ENCODE measurements at places on chromosomes 2 and 18.

DNA sequence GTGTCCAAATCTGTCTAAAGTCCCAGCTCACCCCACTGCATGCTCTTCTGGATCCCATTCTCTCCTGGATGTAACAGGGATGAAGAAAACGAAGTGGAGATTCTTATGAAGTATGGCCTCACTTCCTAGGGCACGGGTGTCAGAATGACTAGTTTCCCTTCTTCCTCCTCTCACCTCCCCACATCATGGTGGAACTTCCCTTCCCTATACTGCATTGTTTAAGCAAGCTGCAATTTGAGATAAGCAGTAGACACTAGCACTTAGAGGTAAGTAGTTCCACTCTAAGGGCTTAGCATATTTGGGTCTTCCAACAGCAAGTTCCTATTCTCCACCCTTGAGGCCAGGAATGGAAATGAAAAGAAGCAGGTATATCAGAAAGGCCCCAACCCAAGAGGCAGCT is 29.7 kb downstream of the SLC4A5 start:
- DNase-seq = no peak

DNA sequence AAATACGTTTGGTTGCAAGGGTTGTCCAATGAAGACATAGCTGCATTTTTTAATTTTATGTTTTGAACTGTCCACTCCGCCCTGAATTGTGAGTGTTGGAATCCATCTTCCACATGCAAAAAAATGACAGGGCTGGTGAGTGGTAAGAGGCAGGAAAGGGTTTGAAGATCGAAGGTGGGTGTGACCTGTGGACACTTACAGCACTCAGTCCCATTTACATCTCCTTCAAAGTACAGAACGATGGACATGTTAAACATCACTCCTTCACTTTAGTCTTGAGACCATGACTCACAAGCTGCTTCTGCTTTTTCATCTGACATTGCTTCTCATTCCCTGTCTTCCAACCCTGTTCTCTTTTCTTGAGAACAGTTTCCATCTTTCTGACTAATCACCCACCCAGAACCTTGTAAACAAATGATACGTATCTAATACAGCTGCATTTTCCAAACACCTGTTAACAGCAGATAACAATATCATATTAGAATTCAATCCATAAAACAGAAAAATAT is 179.3 kb downstream of the ZNF516 start:
- no peak for DNase-seq

- no peak for DNase-seq
Measured at GRCh38 chr2:27707462-27708256, 44.0 kb downstream of the SLC4A1AP start.

DNA sequence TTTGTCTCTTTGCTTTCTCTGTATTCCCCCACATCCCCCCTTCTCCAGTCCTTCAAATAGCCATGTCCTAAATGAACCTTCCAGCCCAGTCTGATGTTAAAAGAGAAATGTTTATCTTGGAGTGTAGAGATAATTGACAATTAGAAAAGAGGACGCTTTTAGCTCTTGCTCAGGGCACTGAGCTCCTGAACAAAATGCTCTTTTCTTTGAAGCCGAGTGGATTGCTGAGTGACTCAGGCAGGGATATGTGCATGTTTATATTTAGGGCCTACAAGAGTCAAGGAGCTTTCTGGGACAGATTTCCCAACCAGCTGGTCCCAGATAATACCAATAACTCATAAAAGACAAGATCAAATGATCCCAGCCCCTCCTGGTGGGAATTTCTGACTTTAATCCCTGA is 88.0 kb upstream of the SETBP1 start:
- DNase-seq = peak; percentile 27

DNA sequence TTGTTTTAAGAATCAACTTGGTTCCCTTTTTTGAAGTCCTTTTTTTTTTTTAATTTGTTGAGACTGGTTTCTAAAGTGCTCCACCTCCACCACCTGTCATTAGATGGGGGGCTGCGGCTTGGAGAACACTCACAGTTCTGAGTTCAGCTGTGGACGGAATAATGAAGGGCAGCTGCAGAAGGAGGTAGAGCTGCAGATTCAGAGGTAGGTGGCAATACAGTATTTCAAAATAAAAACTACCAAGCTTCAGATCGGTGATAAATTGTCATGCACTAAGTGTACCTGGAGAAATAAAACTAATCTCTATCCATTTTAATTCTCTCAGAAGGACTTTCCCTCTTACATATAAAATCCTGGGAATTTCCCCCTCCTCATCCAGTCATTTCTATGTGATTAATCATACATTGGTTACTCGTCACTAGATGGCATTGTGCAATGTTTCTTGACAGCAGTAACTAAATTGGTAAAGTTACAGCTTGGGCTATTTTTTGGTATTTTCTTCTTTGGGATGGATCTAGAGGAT is 81.1 kb upstream of the SLC39A10 start:
- no peak for DNase-seq

- no peak for DNase-seq
Measured at GRCh38 chr18:10240973-10241372, 213.5 kb upstream of the APCDD1 start.

- no peak for DNase-seq
Measured at GRCh38 chr18:45715212-45715780, 8.7 kb upstream of the SLC14A1 start.

DNA sequence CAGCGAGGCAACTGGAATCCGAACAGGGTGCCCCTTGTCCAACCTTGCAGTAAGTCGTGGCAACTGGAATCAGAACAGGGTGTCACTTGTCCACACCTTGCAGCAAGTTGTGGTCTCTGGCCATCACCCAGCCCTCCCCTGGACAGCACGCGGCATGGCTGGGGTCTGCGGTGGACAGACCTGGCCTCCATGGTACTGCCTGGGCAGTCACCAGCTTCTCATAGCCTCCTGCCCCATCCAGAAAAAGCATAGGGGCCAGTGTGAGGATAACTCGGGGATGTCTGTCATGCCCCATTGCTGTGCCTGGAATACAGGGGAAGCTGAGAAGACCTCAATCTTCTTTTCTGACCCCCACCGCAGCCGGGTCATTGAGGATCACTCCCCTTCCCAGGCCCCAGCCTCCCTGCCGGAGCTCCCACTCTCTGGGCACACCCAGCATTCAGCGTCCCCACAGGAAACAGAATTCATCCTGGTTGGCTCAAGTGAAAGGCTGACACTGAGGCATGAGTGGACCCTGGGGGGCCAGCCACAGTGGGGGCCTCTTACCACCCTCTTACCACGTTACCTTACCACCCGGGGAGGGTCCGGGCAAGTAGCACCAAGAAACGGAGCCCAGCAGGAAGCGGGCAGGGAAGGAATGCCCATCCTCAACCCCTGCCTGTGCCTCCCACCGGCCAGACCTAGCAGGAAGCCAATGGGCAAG is 68.0 kb upstream of the RAB6C start:
- no peak for DNase-seq

DNA sequence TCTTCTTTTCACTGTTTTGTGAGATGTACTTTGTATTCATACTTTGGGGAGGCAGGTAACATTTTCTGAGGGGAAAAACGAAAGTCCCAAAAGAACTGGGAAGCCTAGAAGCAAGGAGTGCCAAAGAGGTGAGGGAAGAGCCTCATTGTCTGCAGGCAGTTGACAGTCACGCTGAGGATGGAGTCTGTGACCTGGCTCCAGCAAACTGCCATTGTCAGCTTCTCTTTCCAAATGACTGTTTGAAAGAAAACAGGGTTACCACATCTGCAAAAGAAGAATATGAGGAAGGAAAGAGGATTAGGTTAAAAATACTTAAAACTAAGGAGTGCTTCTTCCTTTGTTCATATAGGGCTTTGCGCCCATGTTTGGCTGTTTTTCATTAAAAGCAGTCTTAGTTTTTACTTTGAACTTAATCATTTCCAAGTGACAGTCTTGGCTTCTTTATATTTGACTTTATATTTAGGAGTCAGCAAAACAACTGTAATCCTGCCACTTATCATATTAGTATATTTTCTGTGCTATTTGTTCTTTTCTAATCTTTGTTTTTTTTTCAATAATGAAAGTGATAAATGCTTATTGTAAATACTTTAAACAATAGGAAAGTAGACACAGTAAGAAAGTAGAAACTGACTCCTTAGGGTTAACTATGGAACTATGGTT is 35.0 kb downstream of the CERS6 start:
- DNase-seq = peak; percentile 12

DNA sequence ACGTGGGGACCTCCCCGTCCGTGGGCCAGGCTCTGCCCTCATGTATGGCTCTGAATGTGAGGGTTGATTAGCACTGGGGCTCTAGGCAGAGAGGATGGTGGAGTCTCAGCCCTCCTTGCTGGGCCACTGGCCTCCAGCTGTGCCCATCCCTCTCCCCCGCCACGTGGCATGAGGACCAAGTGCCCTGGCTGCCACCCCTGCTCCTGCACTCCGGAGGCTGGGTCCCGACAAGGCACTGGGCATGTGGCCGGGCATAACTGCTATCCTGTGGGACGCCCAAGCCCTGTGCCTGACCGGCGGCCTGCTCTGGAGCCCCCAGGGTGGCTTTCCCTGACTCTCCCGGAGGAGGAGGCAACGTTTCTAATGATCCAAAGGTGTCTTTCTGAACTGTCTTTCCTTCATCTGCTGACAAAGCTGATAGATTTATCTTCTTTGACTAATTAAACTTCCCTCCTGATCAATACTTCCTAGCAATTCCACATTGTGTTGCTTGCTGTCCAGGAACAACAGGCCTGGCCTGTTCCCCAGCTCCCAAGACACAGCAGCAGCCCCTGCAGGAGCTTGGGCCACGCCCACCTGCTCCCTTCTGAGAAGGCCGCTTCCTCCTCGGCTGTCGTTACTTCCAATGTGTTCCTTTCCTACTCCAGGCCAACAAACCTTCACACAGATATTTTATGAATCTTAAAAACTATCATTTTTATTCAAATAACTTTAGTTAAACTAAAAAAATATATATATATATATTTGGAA is 132.0 kb downstream of the SNTG2 start:
- peak; percentile 60 for DNase-seq

DNA sequence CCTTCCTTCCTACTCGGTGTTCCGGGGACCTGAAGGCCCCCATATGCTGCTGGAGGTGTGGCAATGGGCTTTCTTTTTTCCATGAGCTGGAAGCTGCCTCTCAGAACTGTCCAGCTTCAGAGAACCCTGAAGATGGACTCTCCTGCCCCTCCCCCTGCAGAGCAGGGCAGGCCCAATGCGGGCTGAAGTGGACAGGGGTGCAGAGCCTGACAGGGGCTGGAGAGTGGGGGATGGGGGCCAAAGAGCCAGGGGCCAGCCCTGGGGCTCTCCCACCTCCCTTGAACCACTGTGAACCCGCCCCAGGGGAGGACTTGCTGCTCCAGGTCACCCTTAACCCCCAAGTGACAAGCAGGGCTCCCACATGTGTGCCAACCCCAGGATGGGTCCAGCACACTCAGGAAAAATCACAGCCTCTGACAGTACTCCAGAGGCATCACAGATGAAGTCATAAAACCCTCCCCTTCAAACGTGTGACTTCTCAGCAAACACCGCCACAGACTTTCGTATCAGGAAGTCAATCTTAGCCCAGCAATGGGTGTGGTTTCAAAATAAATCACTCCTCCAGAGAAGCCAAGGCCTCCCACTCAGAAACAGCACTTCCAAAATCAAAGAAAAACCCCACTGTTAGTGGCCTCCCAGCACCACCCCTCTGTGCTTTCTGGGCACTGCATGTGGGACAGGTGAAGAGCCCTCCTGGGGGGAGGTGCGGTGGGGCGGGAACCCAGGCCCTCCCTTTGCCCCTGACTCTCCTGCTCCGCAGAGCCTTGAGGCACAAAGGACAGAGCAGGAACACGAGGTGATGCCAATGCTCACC is 135.8 kb downstream of the HDAC4 start:
- no peak for DNase-seq

DNA sequence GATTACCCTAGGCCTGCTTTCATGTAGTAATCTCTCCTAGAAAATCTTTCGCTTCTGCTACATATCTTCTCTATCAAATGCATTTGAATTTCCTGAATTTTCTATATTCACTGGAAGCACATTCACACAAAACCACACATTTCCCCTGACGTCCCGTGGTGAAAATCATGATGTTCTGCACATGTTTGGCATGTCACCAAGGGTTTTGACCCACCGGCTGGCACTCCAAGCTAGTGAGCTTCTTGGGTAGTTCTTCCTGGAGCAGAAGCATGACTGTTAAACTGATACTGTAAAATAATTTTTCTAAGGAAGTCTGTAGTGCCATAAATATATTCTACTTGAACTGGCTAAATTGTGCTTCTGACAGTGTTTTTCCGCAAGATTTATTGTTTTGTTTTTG is 510.1 kb upstream of the SLC8A1 start:
- DNase-seq = no peak

DNA sequence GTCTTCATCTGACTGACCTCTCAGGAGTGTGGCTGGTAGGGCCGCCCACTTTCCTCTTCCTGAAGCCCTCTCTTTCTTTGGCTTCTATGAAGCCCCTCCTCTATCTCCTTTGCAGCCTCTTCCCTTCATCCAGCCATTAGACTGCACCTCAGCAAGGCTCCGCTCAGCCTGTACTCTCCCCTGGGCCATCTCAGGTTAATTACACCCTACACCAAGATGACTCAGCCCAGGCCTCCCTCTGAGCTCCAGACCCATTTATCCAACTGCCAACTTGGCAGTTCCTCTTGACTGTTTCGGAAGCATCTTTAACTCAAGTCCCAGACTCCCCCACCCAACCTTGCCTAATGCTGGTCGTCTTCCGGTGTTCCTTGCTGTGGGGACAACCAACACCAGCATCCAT is 5.8 kb upstream of the WNT6 start:
- DNase-seq = peak; percentile 86

DNA sequence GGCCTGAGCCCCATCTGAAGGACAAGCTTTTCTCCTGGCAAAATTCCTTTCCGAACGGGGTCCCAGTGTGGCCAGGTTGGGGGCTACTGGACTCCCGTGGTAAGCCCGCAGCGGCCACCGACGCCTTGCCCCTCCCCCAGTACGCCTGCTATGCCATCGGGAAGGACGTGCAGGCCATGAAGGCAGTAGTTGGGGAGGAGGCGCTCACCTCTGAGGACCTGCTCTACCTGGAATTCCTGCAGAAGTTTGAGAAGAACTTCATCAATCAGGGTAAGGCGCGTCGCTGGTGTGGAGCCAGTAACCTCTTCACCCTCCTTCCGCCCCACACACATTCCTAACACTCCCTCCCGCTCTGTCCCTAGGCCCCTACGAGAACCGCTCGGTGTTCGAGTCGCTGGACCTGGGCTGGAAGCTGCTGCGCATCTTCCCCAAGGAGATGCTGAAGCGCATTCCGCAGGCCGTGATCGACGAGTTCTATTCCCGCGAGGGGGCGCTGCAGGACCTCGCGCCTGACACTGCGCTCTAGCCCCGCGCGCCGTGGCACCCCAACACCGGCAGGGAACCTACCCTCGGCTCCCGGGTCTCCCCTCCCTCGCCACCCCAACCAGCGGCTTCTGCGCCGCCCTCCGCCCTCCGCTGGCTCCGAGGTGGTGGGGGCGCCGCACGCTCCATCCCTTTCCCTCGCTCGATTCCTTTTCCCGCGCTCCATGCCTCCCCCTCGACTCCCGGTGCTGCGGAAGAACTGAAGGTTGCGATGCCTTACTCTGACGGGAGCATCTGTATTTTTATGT is 13.6 kb upstream of the ANKRD53 start:
- peak; percentile 90 for DNase-seq
